ENCODE measurements at places on chromosomes 5 and 9. TPM values are rescaled to one million over a fixed set of nuclear protein-coding genes. Genes with fewer than 3 reads are reported as not detected.

DNA sequence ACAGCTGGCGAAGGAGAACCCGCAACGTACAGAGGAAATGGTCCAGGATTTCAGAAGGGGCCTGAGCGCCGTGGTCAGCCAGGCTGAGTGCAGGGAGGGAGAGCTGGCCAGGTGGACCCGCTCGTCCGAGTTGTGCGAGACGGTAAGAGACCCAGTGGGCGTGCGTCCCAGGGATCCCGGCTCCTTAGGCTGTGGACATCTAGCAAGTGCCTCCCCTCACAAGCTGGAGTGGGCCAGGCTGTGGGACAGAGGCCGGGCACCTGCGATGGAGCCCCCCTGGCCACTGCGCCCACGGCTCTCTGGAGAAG lies 29.5 kb upstream of the LRRC14B start:
- no peaks in the 10 kb centered on the region for H3K4me1 ChIP-seq
- no peaks in the 10 kb centered on the region for H3K36me3 ChIP-seq
- no peak overlapping the region for H3K4me3 ChIP-seq
- no peaks in the 10 kb centered on the region for H3K27me3 ChIP-seq
- no peak for DNase-seq

GRCh38 chr9:109098171-109098959 lies 21.4 kb downstream of the TMEM245 start:
- H3K27ac ChIP-seq: peak overlapping the region; percentile 37
- peaks cover 3% of the 10 kb centered on the region for H3K36me3 ChIP-seq
- peaks cover 10% of the 10 kb centered on the region for H3K4me1 ChIP-seq
- no peaks in the 10 kb centered on the region for H3K27me3 ChIP-seq
- DNase-seq: peak; percentile 93

GRCh38 chr5:97297063-97297703 lies 114.1 kb upstream of the RIOK2 start:
- no peak overlapping the region for H3K4me3 ChIP-seq
- H3K36me3 ChIP-seq: no peaks in the 10 kb centered on the region
- H3K27me3 ChIP-seq: no peaks in the 10 kb centered on the region
- no peak overlapping the region for H3K27ac ChIP-seq
- no peaks in the 10 kb centered on the region for H3K4me1 ChIP-seq

DNA sequence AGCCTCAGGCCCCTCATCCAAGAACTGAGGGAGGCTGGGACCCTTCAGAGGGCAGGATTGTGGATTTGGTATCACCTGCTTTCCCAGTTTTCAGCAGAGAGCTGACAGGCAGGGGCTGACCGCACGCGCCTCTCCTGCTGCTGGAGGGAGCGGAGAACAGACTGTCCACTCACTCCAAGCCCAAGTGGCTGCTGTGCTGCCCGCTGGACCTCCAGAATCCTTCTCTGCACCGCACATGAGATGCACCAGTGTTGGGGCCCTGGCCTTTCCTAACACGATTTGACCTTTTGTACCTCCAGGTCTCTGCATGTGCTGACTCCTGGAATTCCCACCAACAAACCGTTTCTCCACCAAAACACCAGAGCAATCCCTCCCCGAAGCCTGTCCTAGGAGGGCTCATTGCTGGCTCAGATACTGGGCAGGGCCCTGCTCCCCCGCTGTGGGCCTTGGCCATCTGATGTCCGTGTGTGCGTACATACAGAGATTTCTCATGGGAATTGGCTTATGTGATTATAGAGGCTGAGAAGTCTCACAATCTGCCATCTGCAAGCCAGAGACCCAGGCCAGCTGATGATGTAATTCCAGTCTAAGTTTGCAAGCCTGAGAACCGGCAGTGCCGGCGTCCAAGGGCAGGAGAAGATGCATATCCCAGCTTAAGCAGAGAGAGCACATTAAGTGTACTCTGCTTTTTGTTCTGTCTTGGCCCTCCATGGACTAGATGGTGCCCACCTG lies 141.7 kb downstream of the GADD45G start:
- no peak overlapping the region for H3K4me3 ChIP-seq
- H3K4me1 ChIP-seq: no peaks in the 10 kb centered on the region
- no peaks in the 10 kb centered on the region for H3K36me3 ChIP-seq
- H3K27ac ChIP-seq: no peak overlapping the region

DNA sequence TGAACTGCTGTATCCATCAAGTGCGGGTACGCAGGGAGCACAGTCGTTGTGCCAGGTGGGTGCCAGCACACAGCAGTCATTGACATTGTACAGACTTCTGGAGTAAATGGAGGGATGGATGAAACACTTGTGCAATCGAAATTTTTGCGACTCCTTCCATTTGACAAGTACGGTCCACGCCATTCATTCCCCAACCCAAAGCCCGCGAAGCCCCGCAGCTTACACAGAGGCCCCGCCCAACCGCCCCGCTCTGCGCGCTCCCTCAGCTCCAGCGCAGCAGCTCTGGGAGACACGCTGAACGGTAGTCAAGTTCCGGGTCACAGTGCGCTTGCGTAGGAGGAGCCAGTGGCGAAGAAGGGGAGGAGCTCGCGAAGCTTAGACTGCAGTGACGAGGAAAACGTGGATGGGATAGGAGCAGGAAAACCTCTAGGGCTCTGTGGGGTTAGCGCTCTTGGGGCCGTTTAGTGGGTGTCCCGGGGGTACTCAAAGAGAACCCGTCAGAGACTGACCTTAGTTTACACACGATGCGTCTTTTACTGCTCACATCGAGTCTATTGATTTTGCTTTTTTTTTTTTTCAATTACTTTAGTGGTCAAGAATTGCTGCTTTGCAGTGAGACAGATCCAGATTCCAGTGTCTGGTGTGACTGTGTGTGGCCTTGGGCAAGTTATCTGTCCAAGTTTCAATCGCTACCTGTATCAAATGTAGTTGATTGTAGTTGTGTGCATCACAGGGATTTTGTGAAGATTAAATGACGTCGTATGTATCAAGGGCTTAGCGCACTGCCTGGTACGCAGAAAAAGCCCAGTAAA lies 15.3 kb upstream of the MSANTD3 start:
- H3K4me1 ChIP-seq: peaks cover 2% of the 10 kb centered on the region
- no peaks in the 10 kb centered on the region for H3K36me3 ChIP-seq
- no peaks in the 10 kb centered on the region for H3K27me3 ChIP-seq

- no peaks in the 10 kb centered on the region for H3K36me3 ChIP-seq
- no peak overlapping the region for H3K4me3 ChIP-seq
- H3K27ac ChIP-seq: no peak overlapping the region
- no peak for DNase-seq
- H3K27me3 ChIP-seq: no peaks in the 10 kb centered on the region
These were observed 59.5 kb upstream of the RNF130 start for GRCh38 chr5:180130876-180131740.

DNA sequence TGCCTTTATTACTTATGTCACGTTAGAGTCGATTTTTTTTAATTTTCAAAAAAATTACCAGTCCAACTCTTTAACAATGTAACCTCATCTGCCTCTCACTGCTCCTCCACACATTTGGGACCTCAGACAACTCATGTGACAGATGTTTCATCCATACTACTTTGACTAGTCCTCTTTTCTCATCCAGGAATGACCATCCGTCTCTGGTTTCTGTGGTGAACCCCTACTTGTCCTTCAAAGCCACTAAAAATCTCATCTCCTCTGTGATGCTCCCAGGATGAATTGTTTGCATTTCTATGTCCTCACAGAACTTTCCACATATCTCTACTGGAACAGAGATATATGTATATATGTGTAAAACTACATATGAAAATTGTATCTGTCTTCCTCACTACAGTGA lies 149.8 kb upstream of the ZNF462 start:
- H3K4me1 ChIP-seq: peaks cover 6% of the 10 kb centered on the region
- no peak overlapping the region for H3K4me3 ChIP-seq
- H3K27ac ChIP-seq: no peak overlapping the region
- no peaks in the 10 kb centered on the region for H3K36me3 ChIP-seq
- no peaks in the 10 kb centered on the region for H3K27me3 ChIP-seq
- DNase-seq: no peak

DNA sequence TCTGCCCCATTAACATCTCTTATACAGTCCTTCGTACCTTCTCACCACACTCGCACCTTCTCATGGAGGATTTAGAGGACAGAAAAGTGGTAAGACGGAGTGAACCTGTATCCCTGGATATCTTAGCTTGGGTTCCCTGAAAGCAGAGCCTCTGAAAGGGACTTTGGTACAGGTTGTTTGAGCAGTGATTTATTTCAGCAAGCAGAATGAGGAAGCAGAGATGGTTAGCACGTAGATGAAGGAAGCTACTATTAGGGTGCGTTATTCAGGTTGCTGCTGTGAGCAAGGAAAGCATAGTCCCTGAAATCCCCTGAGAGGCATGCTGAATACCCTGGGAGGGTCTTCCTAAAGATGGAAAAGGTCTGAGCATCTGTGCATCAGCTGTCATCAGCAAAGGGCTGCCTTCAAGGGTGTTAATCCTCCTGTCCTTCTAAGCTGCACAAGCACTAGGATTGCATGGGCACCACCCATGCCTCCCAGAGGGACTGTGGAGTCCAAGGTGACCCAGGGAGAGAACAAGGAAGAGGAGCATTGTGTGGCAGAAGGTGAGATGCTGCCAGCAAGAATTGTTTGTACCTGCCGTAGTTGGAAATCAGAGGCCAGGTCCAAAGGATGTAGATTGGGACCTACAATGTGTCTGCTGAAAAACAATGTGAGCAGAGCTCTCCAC lies 273.7 kb downstream of the RASEF start:
- no peaks in the 10 kb centered on the region for H3K36me3 ChIP-seq
- no peaks in the 10 kb centered on the region for H3K4me1 ChIP-seq
- H3K27ac ChIP-seq: no peak overlapping the region
- DNase-seq: no peak
- H3K27me3 ChIP-seq: no peaks in the 10 kb centered on the region
- H3K4me3 ChIP-seq: no peak overlapping the region

GRCh38 chr9:23638837-23639426 lies 187.1 kb downstream of the ELAVL2 start:
- no peaks in the 10 kb centered on the region for H3K27me3 ChIP-seq
- no peak overlapping the region for H3K4me3 ChIP-seq
- DNase-seq: no peak
- H3K36me3 ChIP-seq: no peaks in the 10 kb centered on the region
- H3K4me1 ChIP-seq: no peaks in the 10 kb centered on the region

GRCh38 chr5:173689737-173690360 lies 73.4 kb upstream of the BOD1 start:
- no peaks in the 10 kb centered on the region for H3K36me3 ChIP-seq
- no peak overlapping the region for H3K27ac ChIP-seq
- DNase-seq: no peak
- H3K4me1 ChIP-seq: no peaks in the 10 kb centered on the region
- no peaks in the 10 kb centered on the region for H3K27me3 ChIP-seq

DNA sequence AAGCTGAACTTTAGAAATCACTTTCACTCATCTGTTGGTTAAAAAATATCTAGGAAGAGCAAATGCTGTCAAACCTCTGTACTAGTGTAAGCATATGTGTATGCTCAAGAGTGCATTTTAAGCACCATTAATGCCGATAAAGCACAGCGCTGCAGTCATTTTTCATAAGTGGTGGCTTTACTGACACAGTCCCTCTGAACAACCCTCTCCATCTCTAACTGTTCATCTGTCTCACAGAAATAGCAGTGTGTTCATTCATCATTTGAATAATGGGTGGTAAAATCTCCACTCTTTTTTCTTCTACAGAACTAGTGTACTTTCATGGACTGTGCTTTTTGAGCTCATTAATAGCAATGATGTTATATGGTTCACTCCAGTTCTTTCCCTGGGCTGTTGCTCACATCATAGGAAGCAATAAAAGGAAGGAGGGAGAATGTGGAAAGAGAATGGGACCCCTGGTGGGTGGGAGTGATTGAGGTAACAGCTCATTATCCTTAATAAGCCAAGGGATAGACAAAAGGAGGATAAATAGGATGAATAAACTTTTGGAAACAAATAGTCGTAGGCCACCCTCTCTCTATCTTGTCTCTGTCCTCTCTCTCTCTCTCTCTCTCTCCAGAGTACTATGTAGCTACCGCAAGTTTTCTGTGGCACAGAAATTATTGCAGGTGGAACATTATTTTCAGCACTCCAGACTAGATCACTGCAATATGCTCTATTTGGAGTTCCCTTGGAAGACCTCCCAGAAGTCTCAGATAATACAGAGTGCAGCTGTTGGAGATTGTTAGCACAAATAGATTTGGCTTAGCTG lies 117.9 kb upstream of the PRDM9 start:
- no peak overlapping the region for H3K4me3 ChIP-seq
- no peaks in the 10 kb centered on the region for H3K27me3 ChIP-seq
- DNase-seq: peak; percentile 69

GRCh38 chr5:5221724-5222123 lies 81.6 kb downstream of the ADAMTS16 start:
- no peaks in the 10 kb centered on the region for H3K36me3 ChIP-seq
- H3K27ac ChIP-seq: no peak overlapping the region
- H3K4me3 ChIP-seq: no peak overlapping the region
- no peaks in the 10 kb centered on the region for H3K4me1 ChIP-seq

- DNase-seq: peak; percentile 84
- H3K27me3 ChIP-seq: no peaks in the 10 kb centered on the region
- H3K4me3 ChIP-seq: no peak overlapping the region
- H3K4me1 ChIP-seq: peaks cover 5% of the 10 kb centered on the region
- H3K36me3 ChIP-seq: peaks cover 24% of the 10 kb centered on the region
- H3K27ac ChIP-seq: no peak overlapping the region
These were observed 51.2 kb upstream of the TESK1 start for GRCh38 chr9:35553670-35554543.

- no peak for DNase-seq
- no peak overlapping the region for H3K27ac ChIP-seq
- no peaks in the 10 kb centered on the region for H3K4me1 ChIP-seq
- peaks cover 12% of the 10 kb centered on the region for H3K27me3 ChIP-seq
- no peak overlapping the region for H3K4me3 ChIP-seq
These were observed 38.7 kb upstream of the NEK6 start for GRCh38 chr9:124218987-124219461.

- H3K4me1 ChIP-seq: no peaks in the 10 kb centered on the region
- H3K4me3 ChIP-seq: no peak overlapping the region
- no peak overlapping the region for H3K27ac ChIP-seq
- no peaks in the 10 kb centered on the region for H3K36me3 ChIP-seq
- no peak for DNase-seq
- H3K27me3 ChIP-seq: no peaks in the 10 kb centered on the region
These were observed 608.9 kb downstream of the IRX1 start for GRCh38 chr5:4204276-4205141.

DNA sequence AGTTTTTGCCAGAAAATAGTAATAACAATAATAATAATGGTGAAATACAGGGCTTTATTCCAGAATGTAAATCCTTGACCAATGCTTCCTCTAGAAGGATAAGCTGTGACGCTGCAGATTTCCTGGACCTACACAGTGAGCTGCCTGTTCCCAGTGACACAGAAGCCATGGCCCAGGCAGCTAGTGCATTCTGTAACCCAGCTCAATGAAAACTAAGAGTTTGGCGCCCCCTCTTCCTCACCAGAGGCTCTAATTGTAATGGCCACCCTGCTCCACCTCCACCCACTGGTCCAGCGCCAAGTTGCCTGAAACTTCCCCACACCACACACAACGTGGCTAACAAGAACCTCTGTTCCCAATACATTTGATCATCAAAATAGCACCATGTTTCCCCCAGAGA lies 248.1 kb downstream of the CETN3 start:
- peak; percentile 41 for DNase-seq
- no peak overlapping the region for H3K4me3 ChIP-seq
- H3K36me3 ChIP-seq: no peaks in the 10 kb centered on the region
- H3K27me3 ChIP-seq: no peaks in the 10 kb centered on the region

- H3K4me3 ChIP-seq: no peak overlapping the region
- H3K27ac ChIP-seq: no peak overlapping the region
- H3K27me3 ChIP-seq: peaks cover 13% of the 10 kb centered on the region
- no peaks in the 10 kb centered on the region for H3K4me1 ChIP-seq
- DNase-seq: no peak
These were observed 2.1 kb upstream of the GABRB2 start for GRCh38 chr5:161548487-161549094.

Gene BAAT
- not detected for total RNA-seq

Gene GLDC
- total RNA-seq: 0.51 TPM

Gene DOCK8
- total RNA-seq: under 0.01 TPM

Gene HARS1
- total RNA-seq: 51.9 TPM

Gene PTCH1
- 18.0 TPM for total RNA-seq

Gene NMUR2
- not detected for total RNA-seq

Gene PCSK1
- not detected for total RNA-seq

Gene DRD1
- 2.6 TPM for total RNA-seq

Gene UNC5A
- not detected for total RNA-seq

Gene OR1J1
- not detected for total RNA-seq

Gene STKLD1
- total RNA-seq: 0.99 TPM

Measured in fibroblast of lung (primary cell).